Nephron progenitor cell (in vitro differentiated cells): ENCODE measurements at places on chromosomes 13 and 19.

GRCh38 chr13:87376081-87376480 lies 295.1 kb upstream of the SLITRK5 start:
- DNase-seq: no peak

GRCh38 chr19:39444598-39445195 lies 685 bp upstream of the SUPT5H start:
- DNase-seq: no peak

DNA sequence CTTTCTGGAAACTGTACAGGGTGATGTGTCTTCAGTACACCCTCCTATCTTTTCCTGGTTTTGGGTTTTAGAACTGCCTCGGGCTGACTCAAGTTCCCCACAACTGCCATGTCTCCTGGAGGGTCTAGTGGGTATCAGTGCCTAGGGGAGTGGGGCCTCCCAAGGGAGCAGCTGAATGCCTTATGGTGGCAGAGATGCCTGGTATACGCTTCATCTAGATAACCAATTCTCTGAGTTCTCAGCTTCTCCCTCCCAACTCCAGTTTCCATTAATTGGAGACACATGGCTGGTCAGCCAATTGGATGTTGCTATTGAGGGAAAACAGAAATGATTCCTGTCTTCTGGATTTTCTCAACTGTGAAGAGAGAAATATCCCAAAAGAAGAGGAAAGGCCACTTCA lies 12.8 kb downstream of the ZNF439 start:
- no peak for DNase-seq

- no peak for DNase-seq
These were observed 106.0 kb downstream of the USP12 start for GRCh38 chr13:27065582-27065981.

DNA sequence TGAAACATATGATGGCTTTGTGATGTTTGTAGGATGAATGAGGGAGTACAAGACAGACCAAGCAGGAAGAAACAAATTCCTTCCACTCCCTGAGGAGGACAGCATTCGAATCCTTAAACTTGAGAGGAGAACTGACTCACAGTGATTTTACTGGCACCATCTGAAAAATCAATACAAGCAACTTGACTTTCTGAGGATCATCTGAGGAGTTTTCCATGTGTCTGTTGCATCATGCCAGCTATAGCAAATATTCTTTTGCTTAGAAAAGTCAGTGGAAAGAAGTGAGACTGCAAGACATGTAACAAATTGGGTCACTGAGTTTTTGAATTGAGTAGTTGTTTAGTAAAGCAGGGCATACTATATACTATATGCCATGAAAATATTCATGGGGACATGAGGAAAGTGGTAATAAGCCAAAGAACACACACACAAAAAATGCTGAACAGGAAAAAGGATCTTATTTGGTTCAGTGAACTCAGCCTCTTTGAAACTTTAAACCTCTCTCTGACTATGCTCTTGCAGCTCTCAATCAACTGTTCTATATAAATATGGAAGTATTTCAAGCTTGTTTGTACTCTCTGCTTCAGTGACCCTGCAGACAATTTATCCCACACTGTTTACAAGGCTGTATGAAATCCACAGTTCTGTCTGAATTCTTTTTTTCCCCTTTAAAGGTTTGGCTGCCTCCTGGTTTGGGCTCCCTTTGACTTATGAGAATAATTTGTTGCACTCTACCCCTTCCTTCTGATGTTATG lies 35.5 kb downstream of the SERTM1 start:
- no peak for DNase-seq

DNA sequence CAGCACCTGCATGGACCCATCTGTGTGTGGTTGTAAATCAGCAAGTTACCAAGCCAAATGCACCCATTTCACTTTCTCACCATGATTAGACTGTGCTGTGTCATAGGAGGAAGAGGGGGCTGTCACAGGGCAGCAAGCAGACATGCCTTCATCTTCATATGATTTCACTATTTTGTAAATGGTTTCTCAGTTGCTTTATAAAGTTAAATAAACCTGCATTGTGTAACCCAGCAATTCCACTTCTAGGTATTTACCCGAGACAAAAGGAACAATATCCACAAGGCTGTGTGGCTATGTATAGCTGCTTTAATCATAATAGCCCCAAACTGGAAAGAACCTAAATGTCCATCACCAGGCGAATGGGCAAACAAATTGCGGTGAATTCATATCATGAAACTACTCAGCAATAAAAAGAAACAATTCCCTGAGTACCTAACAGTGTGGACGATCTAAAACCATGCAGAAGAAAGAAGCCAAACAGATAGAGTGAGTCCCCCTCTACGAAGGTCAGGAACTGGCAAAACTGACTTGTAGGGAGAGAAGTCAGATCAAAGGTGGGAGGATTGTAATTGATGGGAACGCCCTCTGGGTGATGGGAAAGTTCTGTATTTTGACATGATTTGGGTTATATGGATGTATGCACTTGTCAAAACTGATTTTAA lies 185.4 kb downstream of the COL4A1 start:
- no peak for DNase-seq

DNA sequence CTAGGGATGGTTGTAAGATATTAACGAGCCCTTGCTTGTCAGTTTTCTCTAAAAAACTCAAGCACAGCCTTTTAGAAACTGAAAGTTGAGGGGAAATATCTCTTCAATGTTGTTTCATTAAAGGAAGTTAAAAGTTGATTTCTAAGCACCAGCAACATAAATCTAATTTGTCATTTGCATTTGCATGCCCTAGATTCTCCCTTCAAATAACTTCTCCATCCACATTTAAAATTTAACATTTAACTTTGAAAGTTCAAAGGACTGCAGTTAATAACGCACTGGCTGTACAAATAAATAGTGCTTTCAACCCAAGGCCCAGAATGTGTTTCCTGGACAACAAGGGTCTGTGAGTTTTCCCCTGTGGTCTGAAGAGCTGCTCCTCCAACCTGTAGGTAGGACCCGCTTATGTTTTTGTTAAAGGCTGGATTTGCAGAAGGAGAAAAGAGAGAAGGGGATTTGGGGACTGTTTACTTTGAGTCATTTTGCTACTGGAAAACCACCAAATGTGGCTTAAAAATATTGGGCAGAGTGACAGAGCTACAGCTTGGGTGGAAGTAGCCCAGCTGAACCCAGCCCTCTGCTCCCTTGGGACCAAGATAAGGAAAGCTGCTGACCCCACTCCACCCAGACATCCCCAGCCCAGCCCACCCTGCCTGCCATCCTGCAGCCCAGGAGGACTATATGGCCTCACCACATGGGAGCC lies 39.8 kb downstream of the TNFRSF19 start:
- DNase-seq: no peak

DNA sequence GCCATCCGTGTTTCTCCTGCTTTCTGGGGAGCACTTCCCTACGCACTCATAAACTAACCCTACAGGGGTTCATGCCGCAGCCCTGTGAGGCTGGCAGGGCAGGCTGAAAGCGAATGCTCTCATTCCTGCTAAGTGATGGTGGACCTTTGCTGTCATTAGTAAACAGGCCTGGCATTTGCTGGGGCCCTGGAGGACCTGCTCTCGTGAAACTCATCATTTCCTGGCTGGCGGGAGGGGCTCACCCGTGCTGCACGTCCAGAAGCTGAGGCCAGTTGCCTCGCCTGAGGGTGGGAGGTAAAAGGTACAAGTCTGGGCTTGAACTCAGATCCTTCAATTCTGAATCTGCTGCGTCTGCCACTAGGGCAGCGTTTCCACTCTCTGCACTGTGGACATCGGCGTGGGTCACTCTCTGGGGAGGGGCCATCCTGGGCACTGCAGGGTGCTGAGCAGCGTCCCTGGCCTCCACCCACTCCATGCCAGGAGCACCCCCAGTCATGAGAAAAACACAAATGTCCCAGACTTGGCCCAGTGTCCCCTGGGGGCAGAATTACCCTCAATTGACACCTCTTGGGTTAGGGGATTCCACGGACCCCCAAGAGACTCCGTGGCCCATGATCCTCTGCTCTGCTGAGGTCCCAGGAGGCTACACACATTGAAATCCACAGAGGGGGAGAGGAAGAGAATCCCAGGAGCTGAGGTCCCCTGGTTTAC lies 7.0 kb downstream of the MOB3A start:
- DNase-seq: no peak

GRCh38 chr13:27383104-27383921 lies 41.1 kb upstream of the GTF3A start:
- DNase-seq: no peak

- DNase-seq: no peak
These were observed 769.1 kb downstream of the PCDH9 start for GRCh38 chr13:66461021-66461420.

DNA sequence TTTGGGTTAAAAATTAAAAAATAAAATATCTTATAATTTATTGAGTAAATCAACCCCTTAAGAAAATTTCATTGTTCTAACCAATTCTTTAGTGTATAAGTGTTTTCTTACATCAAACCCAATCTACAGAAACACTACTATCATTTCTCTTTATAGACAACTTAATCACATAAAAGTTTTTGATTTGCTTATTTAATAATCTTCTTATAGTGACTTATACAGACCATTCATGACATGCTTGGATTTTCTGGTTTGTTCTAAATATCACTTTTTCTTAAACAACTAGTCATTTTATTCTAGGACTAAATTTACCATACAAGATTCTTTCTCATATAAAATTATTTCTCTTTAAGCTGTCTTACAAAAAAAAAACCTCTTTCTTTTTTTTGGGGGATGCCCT lies 27.3 kb upstream of the ZSCAN5A start:
- no peak for DNase-seq

DNA sequence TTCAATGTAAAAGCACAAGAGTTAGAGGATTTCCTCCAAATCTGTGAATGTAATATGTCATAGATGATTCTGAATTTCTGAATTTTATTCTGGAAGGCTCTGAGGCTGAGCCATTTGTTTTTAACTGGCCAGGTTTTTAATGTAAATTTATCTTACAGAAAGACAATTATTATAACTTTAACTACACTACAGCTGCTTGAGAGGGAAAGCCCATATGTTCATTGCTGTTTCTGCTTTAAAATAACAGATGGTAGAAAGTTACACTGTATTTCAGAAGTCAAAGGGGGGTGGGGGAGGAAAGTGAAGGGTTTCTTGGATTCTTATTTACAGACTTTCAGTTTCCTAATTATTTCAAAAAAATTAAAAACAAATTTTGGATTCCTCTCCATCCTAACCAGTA lies 62.8 kb downstream of the DNAJC15 start:
- DNase-seq: no peak

DNA sequence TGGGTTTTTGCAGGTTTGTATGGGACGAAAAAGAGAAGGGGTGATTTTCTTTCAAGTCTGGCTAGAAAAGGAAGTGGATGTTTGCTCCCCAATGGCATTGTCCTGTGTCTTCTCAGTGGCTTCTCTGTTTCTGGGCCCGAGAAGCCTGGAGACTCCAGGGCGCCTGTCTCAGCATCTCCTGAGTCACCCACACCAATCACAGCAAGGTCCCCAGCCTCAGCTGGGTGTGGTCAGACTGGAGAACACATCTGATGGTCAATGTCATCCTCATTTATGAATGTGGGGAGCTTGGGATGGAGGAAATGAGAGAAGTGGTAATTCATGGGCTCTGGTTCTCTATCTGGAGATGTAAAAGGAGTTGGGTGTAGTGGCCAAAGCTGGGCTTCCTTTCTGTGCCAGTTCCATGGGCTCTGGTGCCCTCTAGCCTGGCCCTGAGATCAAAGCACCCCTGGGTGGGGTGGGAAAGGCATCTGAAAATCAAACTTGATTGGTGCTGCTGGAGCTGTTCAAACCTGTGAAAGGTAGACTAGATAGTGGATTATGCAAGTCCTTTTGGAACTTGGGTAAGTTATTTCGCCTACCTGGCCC lies 13.4 kb downstream of the RASL11A start:
- no peak for DNase-seq

GRCh38 chr13:44726214-44726613 lies 150.1 kb upstream of the TSC22D1 start:
- DNase-seq: no peak

- no peak for DNase-seq
These were observed 53.2 kb upstream of the EEF1AKMT1 start for GRCh38 chr13:20826843-20827560.

DNA sequence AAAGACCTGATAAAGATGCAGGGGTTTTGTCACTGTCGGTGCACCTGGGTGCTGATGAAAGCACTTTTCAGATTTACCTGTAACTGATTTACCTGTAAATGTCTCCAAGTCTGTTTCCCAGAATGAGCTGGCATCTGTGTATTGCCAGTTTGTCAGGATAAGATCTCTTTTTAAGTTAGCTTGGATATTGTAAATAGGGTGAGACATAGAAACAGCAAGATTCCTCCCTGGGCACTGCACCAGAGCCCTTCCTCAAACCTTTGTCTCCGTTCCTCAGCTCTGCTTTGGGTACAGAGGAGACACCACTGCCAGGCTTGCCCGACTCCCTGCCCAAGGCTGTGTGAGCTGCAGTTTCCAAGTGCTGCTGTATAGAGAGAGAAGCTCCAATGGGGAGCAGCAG lies 158.6 kb downstream of the TNFRSF19 start:
- DNase-seq: no peak

DNA sequence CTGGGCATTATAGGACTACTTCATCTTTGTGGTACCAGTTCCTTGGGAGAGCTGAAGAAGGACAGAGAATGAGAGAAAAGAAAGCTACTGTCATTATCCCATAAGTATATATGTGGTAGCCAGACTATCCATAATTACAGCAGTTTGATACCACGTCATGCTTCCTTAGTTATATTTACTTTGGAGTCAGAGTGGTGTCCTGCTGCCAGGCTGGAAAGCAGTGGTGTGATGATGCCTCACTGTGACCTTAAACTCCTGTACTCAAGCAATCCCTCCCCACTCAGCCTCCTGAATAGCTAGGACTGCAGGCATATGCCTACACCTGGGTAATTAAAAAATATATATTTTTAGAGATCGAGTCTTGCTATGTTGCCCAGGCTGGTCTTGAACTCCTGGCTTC lies 57.8 kb downstream of the WTIP start:
- DNase-seq: no peak

DNA sequence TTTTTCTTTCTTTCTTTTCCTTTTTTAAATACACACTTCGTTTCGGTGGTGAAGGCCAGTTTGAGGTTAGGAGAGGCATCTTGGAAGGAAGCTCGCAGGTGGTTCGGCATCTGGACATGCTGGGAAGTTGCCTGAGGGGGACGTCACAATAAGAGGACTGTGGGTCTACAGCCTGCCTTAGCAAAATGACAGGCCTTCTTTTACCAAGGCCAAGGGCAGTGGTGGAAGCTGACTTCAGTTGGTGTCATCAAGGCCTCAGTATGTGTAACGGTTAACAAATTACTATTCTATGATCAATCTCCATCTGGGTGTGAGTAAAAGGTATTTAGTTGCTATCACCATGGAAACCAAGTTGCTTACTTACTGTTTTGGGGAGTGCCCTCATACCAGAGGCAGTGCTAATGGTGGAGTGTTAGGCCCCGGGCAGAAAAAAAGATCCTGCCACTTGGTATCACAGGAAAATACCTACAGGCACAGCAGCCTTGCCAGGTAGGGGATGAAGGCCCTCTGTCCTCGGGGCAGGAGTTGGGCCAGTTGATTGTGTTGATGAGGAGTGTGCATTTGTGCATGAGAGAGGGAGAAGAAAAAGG lies 10.3 kb downstream of the ACTN4 start:
- DNase-seq: no peak

DNA sequence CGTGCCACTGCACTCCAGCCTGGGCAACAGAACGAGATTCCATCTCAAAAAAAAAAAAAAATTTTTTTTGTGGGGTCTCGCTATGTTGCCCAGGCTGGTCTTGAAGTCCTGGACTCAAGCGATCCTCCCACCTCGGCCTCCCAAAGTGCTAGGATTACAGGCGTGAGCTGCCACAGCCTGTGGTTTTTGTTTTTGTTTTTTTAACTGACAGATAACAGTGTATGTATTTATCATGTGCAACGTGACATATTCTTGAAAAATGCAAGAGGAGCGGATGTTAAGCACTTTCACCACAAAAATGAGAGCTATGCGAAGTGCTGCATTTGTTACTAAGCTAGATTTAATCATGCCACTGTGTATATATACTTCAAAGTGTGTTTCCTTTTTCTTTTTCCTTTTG lies 49.0 kb downstream of the ARHGEF18 start:
- DNase-seq: no peak
